ENCODE measurements at places on chromosomes 4 and X.

DNA sequence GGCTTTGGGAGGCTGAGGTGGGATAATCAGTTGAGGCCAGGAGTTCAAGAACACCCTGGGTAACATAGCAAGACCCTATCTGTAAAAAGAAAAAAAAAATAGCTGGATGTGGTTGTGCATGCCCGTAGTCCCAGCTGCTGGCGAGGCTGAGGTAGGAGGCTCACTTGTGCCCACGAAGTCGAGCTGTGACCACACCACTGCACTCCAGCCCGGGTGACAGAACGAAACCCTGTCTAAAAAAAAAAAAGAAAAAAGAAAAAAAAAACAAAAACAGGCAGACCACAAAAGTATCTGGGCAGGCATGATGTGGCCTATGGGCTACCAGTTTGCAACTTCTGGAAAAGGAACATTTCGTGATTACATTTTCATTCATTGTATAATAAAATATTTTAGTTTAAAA lies 38.1 kb upstream of the RASGEF1B start:
- DNase-seq: no peak

GRCh38 chrX:120429776-120430540 lies 39.1 kb downstream of the LAMP2 start:
- DNase-seq: no peak

DNA sequence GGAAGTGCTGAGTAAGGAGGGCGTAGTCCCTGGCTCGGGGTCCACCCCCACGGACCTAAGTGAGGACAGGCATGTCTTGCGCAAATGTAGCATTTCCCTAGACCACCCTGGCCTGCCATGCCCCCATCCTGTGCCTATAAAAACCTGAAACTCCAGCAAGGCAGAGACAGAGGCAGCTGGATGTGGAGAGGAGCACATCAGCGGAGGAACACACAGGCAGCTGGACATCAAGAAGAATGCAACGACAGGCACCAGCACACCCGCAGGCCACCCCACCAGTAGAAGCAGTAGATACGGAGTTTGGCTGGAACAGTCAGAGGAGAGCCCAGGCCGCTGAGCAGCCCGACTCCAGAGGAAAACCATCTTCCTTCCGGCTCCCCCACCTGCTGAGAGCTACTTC lies 345.9 kb downstream of the FSTL5 start:
- DNase-seq: no peak

DNA sequence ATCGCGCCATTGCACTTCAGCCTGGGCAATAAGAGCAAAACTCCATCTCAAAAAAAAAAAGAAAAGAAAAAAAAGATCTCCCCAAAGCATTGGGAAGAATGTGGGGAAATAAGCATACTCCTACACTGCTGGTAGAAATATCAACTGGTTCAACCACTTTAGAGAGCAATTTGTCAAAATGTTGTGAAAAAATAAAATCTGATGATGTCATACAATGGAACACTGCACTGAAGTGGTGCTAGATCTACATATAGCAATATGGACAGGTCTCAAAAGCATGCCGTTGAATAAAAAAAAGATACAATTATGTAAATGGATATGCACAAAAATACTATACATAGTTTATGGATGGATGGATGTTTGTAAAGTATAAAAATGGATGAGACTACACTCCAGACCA lies 18.3 kb upstream of the HUWE1 start:
- DNase-seq: no peak

DNA sequence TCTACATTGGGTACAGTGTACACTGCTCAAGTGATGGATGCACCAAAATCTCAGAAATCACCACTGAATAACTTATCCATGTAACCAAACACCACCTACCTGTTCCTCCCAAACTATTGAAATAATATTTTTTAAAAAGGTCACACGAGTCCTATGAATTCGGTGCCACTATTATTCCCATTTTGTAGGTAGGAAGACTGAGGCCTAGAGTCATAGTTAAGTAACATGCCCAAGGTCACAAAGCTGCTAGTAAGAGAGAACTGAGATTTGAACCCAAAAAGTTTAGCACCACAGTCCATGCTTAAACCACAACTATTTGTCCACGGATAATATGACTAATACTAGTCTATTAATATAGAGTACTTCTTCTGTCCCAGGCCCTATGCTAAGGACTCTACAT lies 2.7 kb downstream of the ARHGEF6 start:
- no peak for DNase-seq

DNA sequence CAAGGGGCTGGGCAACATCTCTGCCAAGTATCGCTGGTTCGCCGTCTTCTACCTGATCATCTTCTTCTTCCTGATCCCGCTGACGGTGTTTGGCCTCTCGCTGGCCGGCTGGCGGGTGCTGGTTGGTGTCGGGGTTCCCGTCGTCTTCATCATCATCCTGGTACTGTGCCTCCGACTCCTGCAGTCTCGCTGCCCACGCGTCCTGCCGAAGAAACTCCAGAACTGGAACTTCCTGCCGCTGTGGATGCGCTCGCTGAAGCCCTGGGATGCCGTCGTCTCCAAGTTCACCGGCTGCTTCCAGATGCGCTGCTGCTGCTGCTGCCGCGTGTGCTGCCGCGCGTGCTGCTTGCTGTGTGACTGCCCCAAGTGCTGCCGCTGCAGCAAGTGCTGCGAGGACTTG lies 20.6 kb downstream of the SLC34A2 start:
- no peak for DNase-seq

DNA sequence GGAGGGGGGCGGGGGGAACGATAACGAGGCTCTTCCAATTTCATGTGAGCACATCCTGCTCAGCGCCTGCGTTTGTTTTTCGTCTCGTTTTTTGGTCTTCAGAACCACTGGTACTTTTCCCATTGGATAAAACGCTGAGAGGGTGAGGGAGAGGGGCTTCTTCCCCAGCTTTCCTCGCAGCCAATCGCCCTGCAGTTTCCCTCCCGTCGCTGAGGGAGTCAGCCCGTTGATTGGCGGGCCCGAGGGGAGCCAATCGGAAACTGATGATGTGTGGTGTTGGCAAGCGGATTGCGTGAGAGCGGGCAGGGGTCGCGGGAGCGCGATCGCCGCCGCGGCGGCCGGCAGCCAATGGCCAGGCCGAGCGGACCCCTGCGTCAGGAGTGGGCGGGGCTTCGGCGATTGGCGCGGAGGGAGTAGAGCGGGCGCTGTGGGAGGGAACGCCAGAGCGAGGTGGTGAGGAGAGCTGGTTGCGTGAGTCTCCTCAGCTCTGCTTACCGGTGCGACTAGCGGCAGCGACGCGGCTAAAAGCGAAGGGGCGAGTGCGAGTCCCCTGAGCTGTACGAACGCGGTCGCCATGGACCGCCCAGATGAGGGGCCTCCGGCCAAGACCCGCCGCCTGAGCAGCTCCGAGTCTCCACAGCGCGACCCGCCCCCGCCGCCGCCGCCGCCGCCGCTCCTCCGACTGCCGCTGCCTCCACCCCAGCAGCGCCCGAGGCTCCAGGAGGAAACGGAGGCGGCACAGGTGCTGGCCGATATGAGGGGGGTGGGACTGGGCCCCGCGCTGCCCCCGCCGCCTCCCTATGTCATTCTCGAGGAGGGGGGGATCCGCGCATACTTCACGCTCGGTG lies at the start of gene TSPYL2:
Gene TSPYL2, plus strand, starts transcription at position 443 of the 848 bp plus-strand sequence. Its CDS starts 132 bp downstream, at position 575.
- peak; percentile 77 for DNase-seq

- DNase-seq: no peak
Measured at GRCh38 chrX:133969191-133969590, 16.2 kb downstream of the GPC3 start.

DNA sequence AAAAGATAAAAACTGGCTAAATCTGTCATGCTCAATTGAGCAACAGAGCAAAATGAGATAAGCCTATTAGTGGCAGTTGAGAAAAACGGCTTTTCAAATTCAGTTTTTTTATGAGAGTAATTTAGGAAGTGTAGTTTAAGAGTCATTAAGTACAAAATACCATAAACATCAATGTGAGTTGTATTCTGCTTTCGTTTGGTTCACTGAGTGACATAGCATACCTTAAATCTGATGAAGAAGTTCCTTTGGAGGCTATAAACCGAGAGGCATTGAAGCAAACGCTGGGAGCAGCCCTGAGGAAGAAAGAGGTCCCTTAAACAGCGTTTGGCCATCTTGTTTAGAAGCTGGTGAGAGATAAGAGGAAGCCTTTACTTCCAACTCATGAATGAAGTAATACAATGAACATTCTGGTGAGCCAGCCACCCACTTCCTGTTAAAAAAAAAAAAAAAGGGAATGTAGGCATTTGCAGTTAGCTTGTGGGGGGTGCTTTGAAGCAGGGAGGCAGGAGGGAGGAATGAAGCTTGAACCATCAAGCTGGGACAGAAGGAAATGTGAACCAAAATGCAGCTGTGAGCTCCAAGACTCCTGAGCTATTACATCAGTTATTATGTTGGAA lies 132.3 kb downstream of the ZNF330 start:
- DNase-seq: no peak

DNA sequence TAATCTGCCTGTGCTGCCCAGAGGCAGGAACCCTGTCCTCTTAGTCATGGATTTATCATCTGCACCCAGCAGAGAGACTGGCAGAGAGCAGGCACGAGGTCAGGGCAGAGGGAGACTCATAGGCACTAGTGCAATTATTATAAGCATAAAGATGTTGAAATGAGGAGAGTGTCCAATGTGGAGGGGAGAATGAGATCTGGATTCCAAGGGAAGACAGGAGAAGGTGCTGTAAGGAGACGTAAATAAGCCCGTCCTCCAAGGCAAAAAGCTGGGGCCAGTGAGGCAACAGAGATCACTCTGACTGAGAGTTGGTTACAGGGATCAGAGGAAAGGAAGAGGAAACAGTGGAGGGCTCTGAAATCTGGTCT lies 406.2 kb downstream of the MAPK10 start:
- DNase-seq: no peak

DNA sequence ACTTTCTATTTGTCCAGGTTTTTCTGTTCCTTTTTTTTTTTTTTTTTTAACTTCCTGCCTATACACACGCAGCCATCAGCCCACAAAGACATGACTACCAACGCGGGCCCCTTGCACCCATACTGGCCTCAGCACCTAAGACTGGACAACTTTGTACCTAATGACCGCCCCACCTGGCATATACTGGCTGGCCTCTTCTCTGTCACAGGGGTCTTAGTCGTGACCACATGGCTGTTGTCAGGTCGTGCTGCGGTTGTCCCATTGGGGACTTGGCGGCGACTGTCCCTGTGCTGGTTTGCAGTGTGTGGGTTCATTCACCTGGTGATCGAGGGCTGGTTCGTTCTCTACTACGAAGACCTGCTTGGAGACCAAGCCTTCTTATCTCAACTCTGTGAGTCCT lies 2.1 kb downstream of the EBP start:
- no peak for DNase-seq

- no peak for DNase-seq
Measured at GRCh38 chrX:49029876-49030275, 13.3 kb downstream of the TFE3 start.

DNA sequence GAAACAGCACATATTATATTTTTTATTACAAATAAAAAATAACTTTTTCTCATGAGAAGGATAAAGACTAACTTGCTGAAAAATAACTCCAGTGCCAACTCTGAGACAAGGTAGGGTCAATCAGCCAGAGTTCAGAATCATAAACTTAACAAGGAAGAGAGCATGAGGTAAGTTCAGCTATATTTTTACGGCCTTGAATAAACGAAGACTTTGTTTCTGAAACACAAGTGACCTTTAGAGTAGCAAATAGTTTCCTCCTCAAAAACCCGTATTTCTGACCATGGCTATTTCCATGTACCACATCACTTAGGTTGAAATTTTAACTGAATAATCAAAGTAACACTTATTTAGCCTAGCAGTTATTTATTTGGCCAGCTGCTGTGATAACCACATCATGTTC lies 45.5 kb downstream of the PRDM5 start:
- no peak for DNase-seq

DNA sequence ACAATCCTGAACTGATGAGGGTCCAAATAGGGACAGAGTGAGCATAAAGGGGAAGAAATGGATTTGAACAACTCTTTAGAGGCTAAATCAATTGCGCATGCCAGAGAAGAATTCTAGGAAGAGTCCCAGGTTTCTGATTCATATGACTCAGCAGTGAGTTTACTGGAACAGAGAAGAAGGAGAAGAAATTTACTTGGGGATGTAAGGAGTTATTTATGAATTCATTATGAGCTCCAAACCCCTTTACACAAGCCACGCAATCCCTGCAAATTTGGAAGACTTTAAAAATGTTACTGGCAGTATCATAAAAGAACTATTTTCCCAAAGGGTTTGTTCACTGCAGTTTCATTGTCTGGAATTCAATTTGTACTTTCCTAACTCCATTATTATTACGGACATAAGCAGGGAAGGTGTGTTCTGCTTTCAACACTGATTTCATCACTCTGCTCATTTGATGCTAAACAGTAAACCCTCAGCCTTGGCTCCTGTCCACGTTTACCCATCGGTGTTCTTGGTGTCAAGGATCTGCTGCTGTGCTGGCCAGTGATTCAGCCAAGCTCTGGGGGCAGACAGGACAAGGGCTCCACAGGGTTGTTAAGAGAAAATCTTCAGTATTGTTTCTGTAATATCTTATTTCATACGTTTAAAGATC lies 273.7 kb downstream of the HNRNPD start:
- DNase-seq: no peak

- no peak for DNase-seq
Measured at GRCh38 chr4:30605616-30606190, 114.5 kb upstream of the PCDH7 start.

All from activated CD8-positive, alpha-beta memory T cell treated with anti-CD3 and anti-CD28 coated beads for 48 hours (primary cell).